Natural killer cell (primary cell): ENCODE measurements at places on chromosomes 7 and 10. TPM values are rescaled to one million over a fixed set of nuclear protein-coding genes. Genes with fewer than 3 reads are reported as not detected.

DNA sequence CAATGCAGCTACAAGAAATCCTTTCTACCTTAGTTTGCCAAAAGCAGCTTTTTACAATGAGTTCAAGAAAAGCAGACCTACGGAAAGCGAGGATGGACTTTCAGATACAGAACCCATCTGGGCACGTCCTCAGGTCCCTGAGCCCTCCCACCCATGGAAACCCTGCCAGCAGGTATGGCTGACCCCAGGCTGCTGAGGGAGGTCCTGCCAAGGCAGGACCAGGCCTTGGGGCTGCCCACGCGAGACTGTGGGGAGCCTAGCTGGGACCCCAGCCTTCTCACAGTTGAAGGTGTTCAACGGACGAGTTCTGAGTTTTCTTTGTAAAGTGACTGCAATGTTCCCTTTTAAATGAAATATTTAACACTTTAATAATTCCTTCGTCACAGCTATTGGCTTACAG is 245.0 kb downstream of the MGMT start:
- peaks cover 5% of the 10 kb centered on the region for H3K36me3 ChIP-seq
- no peaks in the 10 kb centered on the region for H3K27me3 ChIP-seq
- H3K4me1 ChIP-seq: no peaks in the 10 kb centered on the region

GRCh38 chr10:44567471-44567870 is 182.6 kb upstream of the CXCL12 start:
- no peaks in the 10 kb centered on the region for H3K4me1 ChIP-seq
- H3K4me3 ChIP-seq: no peak overlapping the region
- no peak for DNase-seq
- no peak overlapping the region for H3K27ac ChIP-seq

The ENKUR gene
- 0.73 TPM for total RNA-seq

DNA sequence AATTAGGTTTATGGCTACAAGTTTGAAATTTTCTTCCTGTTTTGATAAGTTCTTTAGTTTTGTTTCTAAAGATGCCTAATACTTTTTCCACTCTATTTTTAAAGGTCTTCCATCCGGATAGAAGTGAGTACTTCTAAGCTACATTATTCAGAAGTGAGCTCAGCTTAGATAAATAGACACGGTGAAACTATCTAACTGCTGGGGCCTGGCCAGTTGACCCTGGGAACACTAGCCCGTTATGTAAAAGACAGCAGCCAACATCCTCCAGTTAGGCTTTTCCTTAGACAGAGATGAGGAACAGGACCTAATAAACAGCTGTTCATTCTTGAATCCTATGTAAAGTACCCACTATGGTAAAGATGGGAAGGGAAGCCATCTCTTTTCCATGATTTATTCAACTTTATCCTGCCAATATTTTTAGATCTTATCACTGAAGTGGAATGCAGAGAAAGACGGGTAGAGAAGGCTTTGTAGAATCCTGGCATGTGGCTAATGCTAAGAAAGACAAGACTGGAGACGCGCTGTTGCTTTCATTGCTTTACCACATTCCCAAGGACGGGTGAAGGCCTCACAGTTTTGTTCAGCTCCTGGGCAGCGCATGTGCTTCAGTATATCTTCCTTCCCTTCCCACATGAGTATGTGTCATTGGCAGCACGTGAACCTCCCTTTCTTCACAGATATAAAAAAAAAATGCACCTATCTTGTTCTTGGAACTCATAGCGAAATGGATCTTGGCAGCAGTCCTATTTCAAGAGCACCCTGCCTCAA is 340.0 kb upstream of the MEOX2 start:
- no peak overlapping the region for H3K27ac ChIP-seq
- no peaks in the 10 kb centered on the region for H3K27me3 ChIP-seq
- no peaks in the 10 kb centered on the region for H3K4me1 ChIP-seq
- no peaks in the 10 kb centered on the region for H3K36me3 ChIP-seq

The C10orf62 gene
- total RNA-seq: not detected

DNA sequence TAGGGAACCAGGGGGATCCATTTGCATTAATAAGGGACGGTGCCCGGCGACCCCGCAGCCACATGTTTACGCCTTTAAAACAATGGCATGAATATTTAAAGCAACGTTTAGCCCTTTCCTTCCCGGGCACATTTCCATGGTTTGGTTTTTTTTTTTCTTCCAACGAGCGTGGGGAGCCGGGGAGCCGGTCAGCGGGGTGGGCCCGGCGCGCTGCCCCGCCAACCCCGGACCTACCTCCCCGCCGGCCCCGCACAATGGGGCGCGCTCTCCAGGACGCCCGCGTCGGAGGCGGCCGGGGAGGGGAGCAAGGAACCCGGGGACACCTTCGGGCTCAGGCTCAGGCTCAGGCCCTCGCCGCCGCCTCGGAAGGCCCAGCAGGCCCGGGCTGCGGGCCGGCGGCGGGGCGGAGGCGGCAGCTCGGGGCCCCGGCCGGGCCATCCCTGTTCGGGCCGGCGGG is 1.0 kb downstream of the SEPHS1 start:
- H3K4me3 ChIP-seq: peak overlapping the region; percentile 35
- no peaks in the 10 kb centered on the region for H3K36me3 ChIP-seq
- peaks cover 37% of the 10 kb centered on the region for H3K4me1 ChIP-seq
- DNase-seq: no peak
- H3K27me3 ChIP-seq: no peaks in the 10 kb centered on the region
- peak overlapping the region; percentile 77 for H3K27ac ChIP-seq

DNA sequence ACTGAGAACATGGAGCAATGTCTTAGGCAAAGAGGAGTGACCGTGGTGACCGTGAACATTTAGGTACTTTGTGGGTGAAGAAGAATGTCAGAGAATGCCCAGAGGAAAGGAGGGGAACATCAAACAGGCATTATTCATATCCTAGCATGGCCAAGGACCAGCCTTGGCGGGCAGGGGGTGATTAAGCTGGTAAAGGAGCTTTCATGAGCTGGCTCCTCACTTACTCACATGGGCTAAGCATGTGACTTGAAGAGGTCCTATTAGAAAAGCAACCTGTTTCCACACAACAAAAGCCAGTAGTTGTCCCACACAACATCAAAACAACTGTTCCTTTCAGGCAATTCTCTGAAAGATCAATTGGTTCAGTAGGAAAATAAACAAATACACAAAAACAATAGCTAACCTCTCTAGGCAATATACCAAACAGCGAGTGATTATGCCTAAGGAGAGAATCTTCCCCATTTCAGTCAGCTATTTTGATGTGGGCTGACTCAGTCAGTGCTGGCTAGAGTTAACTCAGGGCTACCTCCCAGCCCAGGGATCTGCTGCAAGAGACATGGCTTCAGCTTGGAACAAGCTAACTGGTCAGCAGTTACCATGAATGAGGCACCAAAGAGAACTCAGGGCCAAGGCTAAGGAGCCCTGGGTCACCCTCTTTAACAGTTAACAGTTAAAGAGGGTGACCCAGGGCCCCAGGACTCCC is 283.5 kb downstream of the ARHGAP12 start:
- no peak overlapping the region for H3K27ac ChIP-seq
- H3K4me3 ChIP-seq: no peak overlapping the region
- H3K27me3 ChIP-seq: peaks cover 2% of the 10 kb centered on the region
- no peak for DNase-seq
- H3K4me1 ChIP-seq: no peaks in the 10 kb centered on the region
